ENCODE measurements at places on chromosomes 2 and 18.

GRCh38 chr2:157792335-157793052, 83.6 kb downstream of the ACVR1 start:
- no peak for DNase-seq

DNA sequence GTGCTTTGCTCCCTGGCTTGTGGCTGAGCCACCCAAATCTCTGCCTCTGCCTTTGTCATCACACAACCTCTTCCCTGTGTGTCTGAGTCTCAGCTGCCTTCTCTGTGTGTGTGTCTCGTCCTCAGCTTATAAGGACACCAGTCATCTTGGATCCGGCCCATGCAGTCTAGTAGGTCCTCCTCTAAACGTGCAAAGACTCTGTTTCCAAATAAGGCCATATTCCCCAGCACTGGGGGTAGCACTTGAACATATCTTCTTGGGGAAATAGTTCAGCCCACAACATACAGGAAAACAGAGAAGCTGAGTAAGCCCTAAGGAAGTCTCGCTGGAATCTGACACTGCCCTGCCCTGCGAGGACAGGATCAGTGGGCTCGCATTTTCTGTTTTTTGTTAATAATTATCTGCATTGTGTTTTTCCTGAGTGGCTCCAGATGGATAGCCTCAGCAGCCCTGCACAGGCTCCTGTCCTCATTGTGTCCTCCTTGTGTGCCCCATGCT, 42.1 kb downstream of the MTCL1 start:
- no peak for DNase-seq

GRCh38 chr18:45198526-45198925, 416.8 kb upstream of the SLC14A2 start:
- no peak for DNase-seq

GRCh38 chr18:36187826-36188721, 777 bp downstream of the MOCOS start:
- no peak for DNase-seq

DNA sequence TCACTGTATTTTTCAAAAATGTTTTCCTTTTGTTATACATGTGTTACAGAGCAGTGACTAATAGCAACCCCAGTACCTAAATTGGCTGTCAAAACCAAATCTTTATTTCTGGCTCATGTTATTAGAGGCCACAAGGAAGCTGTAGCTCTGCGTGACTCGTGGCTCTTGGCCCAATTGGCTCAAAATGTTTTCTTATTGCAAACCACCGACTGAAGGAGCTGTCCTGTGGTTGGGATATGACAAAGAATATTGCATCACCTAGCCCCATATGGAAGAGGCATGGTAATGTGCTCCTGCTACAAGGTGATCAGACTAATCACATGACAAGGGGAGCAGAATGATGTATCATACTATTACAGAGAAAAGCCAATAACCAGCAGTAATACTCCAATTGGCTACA, 1058.5 kb downstream of the CBLN2 start:
- DNase-seq = no peak

GRCh38 chr18:54149078-54149697, 75.3 kb downstream of the MBD2 start:
- no peak for DNase-seq

GRCh38 chr18:44799382-44799906, 118.8 kb downstream of the SETBP1 start:
- no peak for DNase-seq

- no peak for DNase-seq
These were observed 161.4 kb downstream of the XIRP2 start for GRCh38 chr2:167049659-167050058.
